ENCODE measurements at places on chromosomes 16 and 17.
A peak's percentile ranks its signal among the peaks of the same experiment; 100 is the strongest.

DNA sequence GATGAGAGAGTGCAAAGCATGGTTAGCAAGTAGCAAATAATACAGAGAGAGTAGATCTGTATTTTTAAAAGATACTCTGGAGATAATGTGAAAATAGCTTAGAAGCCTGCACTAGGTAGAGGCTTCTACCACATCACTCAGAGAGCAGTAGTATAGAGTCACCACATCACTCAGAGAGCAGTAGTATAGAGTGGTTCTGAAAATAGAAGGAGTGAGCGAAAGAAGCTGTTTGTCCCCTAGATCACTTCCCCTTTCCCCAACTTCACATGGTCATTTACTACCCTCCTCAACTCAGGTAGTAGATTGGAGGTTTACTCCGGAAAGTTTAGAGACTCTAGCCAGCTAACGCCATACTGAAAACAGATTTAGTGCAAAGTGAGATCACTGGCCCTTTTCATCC is 17.1 kb downstream of the DGKE start:
- no peak for DNase-seq

GRCh38 chr17:19338031-19338990 is 24.2 kb downstream of the B9D1 start:
- peak; percentile 45 for DNase-seq

GRCh38 chr17:6755731-6756184 is at the start of gene XAF1:
XAF1 (plus strand) TSS chr17:6756046; CDS start chr17:6756079, 33 bp downstream.
- no peak for DNase-seq

- no peak for DNase-seq
These were observed 5.1 kb upstream of the DHX33 start for GRCh38 chr17:5473906-5474305.

- peak; percentile 87 for DNase-seq
These were observed at the start of gene MGAT5B for GRCh38 chr17:76868176-76868668. MGAT5B (plus strand) TSS chr17:76868404; CDS start chr17:76869030, 626 bp downstream.

GRCh38 chr16:4056161-4057105 is 59.8 kb downstream of the ADCY9 start:
- DNase-seq = no peak

- no peak for DNase-seq
These were observed 20.4 kb upstream of the ZC3H18 start for GRCh38 chr16:88549671-88550245.

GRCh38 chr16:81816351-81816750 is 37.3 kb downstream of the PLCG2 start:
- DNase-seq = no peak

DNA sequence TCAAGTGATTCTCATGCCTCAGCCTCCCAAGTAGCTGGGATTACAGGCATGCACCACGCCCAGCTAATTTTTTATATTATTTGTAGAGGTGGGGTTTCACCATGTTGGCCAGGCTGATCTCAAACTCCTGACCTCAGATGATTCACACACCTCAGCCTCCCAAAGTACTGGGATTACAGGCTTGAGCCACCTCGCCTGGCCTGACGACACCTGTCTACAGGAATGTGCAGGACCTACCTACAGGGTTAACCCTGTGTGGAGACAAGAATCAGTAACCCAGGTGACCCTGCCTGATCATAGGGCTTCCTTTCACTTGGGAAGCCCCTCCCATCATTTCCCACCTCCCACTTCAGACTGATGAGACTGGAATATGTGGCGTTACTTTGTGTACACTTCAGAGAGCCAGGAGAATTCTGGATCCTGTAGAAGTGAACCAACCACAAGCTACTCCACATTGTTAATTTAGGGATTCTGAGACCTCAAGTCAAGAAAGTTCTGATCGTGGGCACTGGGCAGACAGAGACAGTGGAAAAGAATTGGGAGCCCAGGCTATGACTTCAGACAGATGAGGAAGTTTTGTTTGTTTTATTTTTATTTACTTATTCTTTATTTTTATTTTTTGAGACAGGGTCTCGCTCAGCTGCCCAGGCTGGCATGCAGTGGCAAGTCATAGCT is 5.7 kb upstream of the MILR1 start:
- DNase-seq = no peak

GRCh38 chr17:51224402-51225262 is 35.2 kb downstream of the MBTD1 start:
- DNase-seq = no peak

GRCh38 chr17:260944-261343 is 79.5 kb upstream of the DOC2B start:
- DNase-seq = no peak

DNA sequence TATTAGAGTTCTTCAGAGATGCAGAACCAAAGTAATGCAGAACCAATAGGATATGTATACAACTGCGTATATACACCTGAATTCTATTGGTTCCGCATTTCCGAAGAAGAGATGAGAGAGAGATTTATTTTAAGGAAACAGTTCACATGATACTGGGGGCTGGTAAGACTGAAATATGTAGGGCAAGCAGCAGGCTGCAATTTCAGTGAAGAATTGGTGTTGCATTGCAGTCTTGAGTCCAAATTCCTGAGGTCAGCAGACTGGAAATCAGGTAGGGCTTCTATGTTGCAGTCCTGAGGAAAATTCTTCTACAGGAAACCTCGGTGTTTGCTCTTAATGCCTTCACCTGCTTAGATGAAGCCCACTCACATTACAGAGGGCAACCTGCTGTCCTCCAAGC is 128.2 kb upstream of the MED13 start:
- no peak for DNase-seq

DNA sequence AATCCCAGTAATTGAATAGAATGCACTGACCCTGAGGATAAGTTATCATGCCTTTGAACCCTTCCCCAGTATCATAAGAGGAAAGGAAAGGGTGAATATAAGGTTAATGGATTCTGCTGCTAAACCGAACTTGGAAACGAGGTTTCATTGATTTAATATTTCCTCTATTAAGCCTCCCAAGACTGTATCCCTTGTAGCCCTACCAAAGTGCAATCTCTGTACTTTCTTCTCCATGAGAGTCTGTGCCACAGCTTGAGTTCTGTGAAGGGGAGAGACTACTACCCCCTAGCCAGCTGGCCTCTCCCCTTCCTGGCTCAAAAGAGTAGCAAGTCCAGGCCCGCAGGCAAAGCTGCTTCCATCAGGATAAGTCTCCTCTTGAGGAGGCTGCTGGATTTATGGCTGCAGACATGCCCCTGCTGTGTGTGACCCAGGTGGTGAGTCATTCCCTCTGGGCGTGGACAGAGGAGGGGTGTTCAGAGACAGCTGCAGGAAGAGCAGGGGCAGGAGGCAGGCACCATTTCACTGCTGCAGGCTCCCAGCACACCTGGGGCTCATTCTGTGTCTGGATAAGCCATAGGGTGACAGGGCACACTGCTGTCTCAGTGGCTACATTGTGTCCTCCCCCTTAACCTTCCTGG is 58.4 kb downstream of the TOM1L2 start:
- DNase-seq = peak; percentile 78

- DNase-seq = no peak
These were observed 56.2 kb downstream of the ADCY9 start for GRCh38 chr16:4060009-4060408.

DNA sequence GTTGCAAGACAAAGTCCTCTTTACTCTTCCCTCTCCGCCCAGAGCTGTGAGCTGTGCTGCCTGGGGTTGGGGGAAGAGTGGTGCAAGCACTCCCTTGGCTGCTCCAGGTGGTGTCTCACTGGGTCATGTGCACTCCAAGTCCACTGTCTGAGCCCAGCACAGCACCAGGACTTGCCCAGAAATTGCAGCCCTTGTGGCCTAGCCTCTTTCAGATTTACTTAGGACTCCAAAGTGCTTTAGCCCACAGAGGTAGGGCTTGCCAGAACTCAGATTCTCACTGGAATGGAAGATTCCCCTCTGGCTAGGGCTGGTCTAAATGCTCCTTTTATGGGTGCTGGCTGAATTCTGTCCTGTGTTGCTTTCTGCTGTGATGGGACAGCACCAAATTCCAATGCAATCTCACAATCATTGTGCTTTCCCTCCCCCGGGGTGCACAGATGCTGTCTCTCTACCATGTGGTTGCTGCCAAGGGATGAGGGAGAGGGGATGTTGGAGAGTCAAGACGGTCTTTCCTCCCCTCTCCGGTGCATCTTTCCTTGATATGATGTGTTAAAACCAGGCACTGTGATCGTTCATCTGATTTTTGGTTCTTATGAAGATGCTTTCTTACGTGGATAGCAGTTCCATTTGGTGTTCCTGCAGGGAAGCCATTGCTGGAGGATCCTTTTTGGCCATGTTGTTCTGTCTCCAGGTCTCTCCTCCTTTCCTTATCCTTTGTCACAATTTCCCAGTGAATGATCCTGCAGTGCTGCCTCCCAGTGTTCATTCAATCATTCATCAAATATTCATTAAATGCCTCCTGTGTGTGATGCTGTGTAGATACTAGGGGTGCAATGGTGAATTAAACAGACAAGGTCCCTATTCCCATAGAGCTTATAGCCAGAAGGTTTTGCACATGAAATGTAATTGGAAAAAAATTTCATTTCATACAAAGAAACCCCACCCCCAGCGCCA is 216.3 kb downstream of the SPECC1 start:
- no peak for DNase-seq

DNA sequence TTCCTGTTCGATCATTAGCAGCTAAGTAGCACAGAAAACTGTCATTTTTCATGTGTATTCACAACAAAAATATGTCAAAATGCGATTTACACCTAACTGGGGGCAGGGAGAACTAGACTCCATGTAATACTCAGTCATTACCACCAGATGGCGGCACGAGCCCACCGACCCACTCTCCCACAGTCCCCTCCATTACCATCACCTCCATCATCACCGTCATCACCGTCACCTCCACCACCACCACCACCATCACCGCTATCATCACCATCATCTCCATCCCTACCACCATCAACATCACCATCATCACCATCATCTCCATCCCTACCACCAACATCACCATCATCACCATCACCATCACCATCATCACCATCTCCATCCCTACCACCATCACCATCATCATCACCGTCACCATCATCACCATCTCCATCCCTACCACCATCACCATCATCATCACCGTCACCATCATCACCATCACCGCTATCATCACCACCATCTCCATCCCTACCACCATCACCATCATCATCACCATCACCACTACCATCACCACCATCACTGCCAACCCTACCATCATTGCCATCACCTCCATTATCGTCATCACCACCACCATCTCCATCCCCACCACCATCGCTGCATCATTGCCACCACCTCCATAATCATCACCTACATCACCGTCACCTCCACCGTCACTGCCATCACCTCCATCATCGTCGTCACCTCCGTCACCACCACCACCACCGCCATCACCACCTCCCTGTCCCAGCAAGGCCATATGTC is 14.4 kb downstream of the NDUFAF8 start:
- DNase-seq = peak; percentile 65

DNA sequence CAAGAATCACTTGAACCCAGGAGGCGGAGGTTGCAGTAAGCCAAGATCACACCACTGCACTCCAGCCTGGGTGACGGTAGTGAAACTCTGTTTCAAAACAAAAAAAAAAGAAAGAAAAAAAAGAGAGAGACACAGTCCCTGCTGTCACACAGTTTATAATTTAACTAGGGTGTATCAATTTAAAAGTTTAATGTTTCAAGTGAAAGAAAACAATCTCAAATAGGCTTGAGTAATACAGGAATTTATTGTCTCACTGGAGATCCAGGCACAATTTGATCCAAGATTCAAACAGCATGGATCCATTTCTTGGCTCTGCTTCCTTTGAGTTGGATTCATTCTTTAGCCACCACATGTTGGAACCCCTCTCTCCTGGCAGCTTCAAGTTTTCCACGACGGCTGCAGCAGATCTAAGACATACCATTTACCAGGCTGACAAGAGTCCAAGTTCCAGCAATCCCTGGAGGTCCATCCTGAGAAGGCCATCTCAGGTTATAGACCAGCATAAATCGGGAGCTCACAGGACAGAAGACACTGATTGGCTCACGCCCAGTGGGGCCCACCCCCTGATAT is 97.5 kb downstream of the YPEL2 start:
- DNase-seq = no peak

DNA sequence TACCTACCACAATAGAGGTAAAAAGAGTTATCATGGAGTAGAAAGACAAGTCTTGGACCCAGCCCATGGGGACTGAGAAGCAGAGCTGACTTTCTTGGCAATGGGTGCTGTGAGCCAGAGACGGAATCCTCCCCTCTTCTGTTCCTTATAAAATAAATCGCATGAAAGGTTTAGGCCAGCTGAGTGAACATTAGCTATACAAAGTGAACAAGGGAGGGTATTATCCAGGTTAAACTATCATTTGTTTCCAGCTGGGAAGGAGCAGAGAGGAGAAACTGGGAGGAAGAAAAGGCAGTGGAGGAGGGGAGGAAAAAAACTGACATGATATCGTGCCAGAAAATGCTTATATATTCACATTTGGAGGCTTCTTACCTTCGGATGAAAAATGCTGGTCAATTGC is 13.3 kb upstream of the PAFAH1B1 start:
- no peak for DNase-seq

- DNase-seq = no peak
These were observed 9.1 kb downstream of the RCVRN start for GRCh38 chr17:9895923-9896322.

Data from SK-N-DZ (cell line).